ENCODE measurements at places on chromosomes 12 and 14.

DNA sequence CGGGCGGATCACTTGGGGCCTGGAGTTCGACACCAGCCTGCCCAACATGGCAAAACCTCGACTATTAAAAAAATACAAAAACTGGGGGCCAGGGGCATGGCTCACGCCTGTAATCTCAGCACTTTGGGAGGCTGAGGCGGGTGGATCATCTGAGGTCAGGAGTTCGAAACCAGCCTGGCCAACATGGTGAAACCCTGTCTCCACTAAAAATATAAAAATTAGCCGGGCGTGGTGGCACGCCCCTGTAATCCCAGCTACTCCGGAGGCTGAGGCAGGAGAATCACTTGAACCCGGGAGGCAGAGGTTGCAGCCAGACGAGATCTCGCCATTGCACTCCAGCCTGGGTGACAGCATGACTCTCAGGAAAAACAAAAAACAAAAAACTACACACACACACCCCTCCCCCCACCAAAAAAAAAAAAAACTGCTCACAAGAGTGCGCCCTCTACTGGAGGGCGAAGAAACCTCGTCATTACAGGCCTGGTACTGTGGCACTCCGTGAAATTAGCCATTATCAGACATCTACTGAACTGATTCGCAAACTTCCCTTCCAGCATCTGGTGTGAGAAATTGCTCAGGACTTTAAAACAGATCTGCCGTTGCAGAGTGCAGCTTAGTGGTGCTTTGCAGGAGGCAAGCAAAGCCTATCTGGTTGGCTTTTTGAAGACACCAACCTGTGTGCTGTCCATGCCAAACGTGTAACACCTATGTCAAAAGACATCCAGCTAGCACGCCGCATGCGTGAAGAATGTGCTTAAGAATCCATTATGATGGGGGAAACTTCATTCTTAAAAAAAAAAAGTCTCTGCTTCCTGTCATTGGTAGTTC is 7.7 kb downstream of the PPP1R3E start:
- DNase-seq = peak; percentile 40

GRCh38 chr12:66379616-66380015 is 77.3 kb downstream of the HELB start:
- no peak for DNase-seq

GRCh38 chr14:100148837-100149731 is 10.4 kb downstream of the DEGS2 start:
- DNase-seq = no peak

- no peak for DNase-seq
Measured at GRCh38 chr14:75158843-75159614, 17.4 kb downstream of the TMED10 start.

GRCh38 chr12:45131506-45131905 is 80.6 kb upstream of the DBX2 start:
- no peak for DNase-seq

GRCh38 chr14:69487226-69487625 is 2.7 kb downstream of the PLEKHD1 start:
- DNase-seq = no peak

GRCh38 chr14:63268771-63269170 is 50.0 kb downstream of the GPHB5 start:
- DNase-seq = no peak

GRCh38 chr12:5432011-5432400 is at the start of gene NTF3:
Gene NTF3 (plus strand): TSS chr12:5432108. CDS start chr12:5432325, 217 bp downstream.
- no peak for DNase-seq

GRCh38 chr12:5546616-5547015 is 114.7 kb downstream of the NTF3 start:
- no peak for DNase-seq

- no peak for DNase-seq
Measured at GRCh38 chr14:101500681-101501080, 60.6 kb upstream of the DIO3 start.

DNA sequence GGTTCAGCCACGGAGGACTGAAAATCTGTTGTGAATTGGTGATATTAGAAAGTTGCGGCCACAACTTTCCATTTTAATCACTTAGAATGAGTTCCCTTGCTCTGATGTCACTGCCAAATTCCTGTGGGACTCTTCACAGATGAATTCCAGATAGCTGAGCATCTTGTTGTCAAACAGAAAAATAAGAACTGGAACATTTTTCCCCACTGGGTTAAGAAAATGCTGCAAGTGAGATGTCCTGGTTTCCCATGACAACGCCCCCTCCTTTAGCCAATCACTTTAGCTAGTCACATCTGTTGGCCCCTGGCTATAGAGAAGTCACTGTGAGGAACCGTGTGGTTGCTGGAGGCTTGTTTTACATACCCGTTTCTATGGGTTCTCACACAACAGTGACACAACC is 135.9 kb downstream of the KTN1 start:
- no peak for DNase-seq

- DNase-seq = no peak
Measured at GRCh38 chr14:91313852-91314251, 69.3 kb upstream of the GPR68 start.

DNA sequence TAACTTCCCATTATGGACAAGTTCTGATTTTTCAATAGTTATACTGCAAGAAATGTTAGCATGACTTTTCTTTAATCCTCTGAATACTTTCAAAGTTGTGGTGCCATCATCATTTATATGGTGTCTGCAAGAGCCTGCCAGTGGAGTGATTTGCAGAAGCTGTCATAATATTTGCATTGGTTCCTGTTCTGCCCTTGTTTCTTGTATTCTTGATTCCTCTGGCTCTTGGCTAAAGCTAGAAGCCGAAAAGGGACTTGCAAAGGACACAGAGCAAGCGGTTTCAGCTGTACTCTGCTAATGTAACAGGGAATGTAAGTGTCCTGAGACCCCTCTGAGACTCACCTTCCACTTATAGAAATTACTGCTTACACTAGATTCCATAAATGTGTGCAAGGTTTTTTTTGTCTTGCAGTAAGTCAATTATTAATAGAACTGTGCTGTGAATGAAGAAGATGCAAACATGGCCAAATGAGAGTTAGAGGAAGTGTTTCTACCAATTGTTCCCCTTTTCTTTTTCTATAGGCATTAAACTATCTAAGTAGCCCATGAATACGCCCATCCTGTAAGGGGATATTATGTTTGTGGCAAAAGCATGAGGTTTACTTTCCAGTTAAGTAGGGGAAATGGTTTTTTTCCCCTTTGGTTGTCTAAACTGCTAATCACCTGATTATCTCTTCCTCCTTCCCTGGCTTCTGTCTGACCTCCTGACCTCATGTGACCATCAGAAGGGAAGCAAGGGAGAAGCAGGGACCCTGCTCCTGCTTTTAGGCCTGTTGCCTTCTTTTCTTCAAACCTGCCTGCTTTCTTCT is 5.3 kb downstream of the DYRK4 start:
- no peak for DNase-seq

- DNase-seq = no peak
Measured at GRCh38 chr12:104691721-104692556, 235.2 kb downstream of the CHST11 start.

GRCh38 chr14:64400829-64401459 is 12.8 kb downstream of the MTHFD1 start:
- DNase-seq = no peak

GRCh38 chr14:28661171-28661772 is 105.3 kb upstream of the FOXG1 start:
- no peak for DNase-seq

- DNase-seq = no peak
Measured at GRCh38 chr12:30622509-30622908, 73.2 kb downstream of the IPO8 start.

- DNase-seq = no peak
Measured at GRCh38 chr12:30630076-30630978, 65.3 kb downstream of the IPO8 start.

GRCh38 chr14:97499790-97500481 is 702.8 kb downstream of the VRK1 start:
- no peak for DNase-seq

DNA sequence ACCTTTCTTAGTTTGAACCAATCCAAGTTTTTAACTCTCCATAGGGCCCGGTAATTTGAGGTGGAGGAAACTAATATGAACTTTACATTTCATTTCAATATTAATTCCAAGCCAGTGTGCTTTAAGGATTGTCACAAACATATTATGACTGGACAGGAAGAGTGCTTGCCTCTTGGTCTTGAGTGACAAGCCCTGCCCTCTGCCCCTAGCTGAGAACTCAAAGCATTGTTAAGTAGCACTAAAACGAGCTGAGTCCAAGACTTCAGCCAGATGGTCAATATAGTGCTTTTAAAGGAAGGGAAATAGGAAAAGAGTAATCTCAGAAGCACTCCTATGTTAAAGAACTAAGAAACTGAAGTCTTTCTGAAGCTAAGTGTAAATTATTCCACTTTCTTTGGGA is 17.1 kb downstream of the TRMT5 start:
- DNase-seq = no peak

- DNase-seq = no peak
Measured at GRCh38 chr12:27502021-27502435, 22.0 kb upstream of the PPFIBP1 start.

- no peak for DNase-seq
Measured at GRCh38 chr14:69055999-69056788, 77.1 kb upstream of the ACTN1 start.

GRCh38 chr14:57061009-57061711 is 207.5 kb downstream of the EXOC5 start:
- DNase-seq = no peak

DNA sequence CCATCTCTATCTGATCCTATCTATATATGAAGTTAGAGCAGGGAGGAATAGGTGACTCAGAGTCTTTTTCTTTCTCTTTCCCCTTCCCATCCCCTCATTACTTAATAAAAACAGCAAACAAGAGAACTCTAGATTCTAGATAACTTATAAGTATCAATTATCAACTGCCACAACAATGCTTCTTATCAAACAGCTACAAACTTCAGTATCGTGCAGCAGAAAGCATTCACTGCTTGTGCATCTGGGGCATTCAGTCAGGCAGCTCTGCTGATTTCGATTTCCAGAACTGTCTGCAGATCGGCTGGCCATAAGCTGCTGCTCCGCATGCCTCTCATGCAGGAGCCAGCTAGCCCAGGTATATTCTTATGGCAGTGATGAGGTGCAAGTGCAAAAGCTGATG is 19.4 kb downstream of the A2ML1 start:
- DNase-seq = no peak

GRCh38 chr14:87254331-87254874 is 738.6 kb downstream of the GALC start:
- no peak for DNase-seq

DNA sequence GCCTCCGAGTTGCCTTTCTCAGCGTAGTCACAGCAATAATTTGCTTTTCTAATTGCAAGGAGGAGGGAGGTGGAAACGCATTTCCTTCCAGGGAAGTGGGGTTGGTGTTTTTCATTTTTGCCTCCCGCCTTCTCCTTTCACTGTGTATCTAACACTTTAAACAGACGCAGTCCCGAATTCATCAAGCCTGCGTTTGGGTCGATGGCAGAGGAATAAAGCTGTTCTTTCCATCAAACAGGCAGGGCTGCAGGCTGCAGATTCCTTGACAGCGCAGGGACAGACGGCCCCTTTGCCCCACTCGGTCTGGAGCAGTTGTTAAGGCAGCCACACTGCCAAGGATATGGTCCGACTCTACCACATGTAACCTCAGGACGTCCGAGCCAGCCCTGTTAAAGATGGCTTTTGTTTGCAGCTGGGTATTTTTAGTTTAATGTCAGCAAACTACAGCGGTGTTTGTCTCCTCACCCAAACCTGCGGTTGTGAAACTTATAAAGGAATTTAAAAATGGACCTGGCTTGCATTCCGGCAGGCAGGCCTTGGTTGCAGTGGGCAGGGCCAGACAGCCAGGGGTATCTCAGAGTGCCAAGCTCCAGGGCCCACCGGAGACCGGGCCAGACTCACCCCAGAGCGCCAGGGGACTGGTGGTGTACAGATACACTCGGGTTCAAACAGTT is 2.1 kb downstream of the CHST11 start:
- DNase-seq = no peak

DNA sequence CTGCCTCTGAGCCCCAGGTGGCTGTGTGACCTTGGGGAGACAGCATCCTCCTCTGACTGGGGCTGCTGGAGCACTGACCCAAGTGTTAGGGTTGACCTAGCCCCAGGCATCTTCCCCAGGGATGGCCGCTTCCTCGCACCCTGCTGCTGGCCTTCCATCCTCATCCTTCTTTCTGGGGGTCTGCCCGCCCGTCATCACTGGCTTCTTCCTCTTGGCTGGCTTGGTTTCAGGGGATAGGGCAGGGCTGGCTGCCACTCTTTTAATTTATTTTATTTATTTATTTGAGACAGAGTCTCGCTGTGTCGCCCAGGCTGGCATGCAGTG is 3.5 kb downstream of the TEDC1 start:
- no peak for DNase-seq

GRCh38 chr14:72552236-72552635 is 341.7 kb downstream of the DPF3 start:
- no peak for DNase-seq

- DNase-seq = no peak
Measured at GRCh38 chr12:31658471-31659086, 909 bp upstream of the ETFBKMT start.

DNA sequence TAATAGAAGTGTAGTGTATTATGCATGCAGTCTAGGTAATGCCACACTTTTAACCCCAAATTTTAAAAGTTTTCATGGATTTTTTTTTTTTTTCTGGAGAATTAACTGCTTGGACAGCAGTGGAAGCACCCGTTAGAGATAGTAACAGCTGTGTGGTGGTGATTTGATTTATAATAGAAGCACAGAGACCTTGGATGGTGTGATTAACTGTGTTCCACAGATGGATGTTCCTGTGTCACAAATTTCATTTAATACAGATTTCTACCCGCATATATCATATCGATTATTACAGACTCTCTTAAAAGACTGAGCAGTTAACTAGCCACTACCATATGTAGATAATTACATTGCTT is 47.0 kb downstream of the IFT81 start:
- DNase-seq = no peak

DNA sequence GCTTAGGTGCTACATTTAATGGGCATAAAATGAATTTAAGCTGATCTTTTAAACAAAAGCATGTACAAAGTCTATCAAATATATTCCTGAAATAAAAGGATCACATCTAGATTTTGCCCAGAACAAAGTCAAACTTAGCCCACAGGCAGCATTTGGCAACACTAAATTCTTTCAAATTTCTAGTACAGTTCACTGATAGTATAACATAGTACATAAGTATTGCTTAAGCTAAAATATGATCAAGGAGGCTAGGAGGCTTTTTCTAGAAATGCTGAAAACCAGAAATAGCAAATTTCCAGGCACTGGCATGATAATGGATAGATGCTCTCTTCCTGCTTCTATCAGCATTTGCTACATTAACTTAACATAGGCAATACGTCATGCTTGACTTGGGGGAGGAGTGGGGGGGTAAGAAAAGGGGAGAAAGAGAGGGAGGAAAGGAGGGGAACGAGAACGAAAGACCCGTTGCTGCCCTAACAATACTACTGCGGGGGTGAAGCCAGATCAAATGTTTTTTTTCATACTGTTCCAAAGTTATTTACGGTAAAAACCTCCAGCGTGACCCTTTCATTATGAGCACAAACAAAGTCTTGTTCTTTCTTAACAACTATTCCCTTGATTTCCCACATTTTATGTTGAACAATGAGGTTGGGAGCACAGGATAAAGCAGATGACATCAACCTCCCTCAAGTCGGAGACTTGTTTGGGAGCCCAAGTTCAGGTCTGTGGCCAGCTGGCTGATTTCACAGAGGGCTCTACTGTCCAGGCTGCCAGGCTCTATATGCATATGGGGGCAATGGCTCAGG is 10.6 kb downstream of the TMED10 start:
- DNase-seq = no peak

All from stimulated activated CD4-positive, alpha-beta T cell treated with anti-CD3 and anti-CD28 coated beads, Interleukin-12 subunit alpha, Interleukin-12 subunit beta, amount 100 ng/mL, for 4 hours (primary cell).